ENCODE measurements at places on chromosomes 7 and 10. TPM values are rescaled to one million over a fixed set of nuclear protein-coding genes. Genes with fewer than 3 reads are reported as not detected.

TMEM209 gene
- total RNA-seq: 32.3 TPM

EBF3 gene
- 0.64 TPM for total RNA-seq

CNTNAP2 gene
- 0.03 TPM for total RNA-seq

AOC1 gene
- total RNA-seq: 0.15 TPM

ARHGEF35 gene
- total RNA-seq: 12.0 TPM

PRLHR gene
- not detected for total RNA-seq

TYSND1 gene
- total RNA-seq: 39.3 TPM

SYT15 gene
- 0.28 TPM for total RNA-seq

ZNHIT1 gene
- total RNA-seq: 69.7 TPM

GIMAP1 gene
- 0.05 TPM for total RNA-seq

LCOR gene
- 58.0 TPM for total RNA-seq

HSPA12A gene
- 7.7 TPM for total RNA-seq

VAX1 gene
- total RNA-seq: 4.6 TPM

AKR1C3 gene
- 0.62 TPM for total RNA-seq

ELN gene
- 0.26 TPM for total RNA-seq

- no peak overlapping the region for H3K27ac ChIP-seq
- DNase-seq: no peak
- no peaks in the 10 kb centered on the region for H3K36me3 ChIP-seq
- no peak overlapping the region for H3K4me3 ChIP-seq
- H3K27me3 ChIP-seq: no peaks in the 10 kb centered on the region
Measured at GRCh38 chr10:129865413-129865812, 98.7 kb downstream of the EBF3 start.

- no peaks in the 10 kb centered on the region for H3K36me3 ChIP-seq
- no peak overlapping the region for H3K4me3 ChIP-seq
- no peaks in the 10 kb centered on the region for H3K27me3 ChIP-seq
- H3K4me1 ChIP-seq: no peaks in the 10 kb centered on the region
Measured at GRCh38 chr10:24214762-24215161, 5.8 kb downstream of the KIAA1217 start.

GRCh38 chr10:63515002-63515763 lies 6.0 kb upstream of the REEP3 start:
- H3K27me3 ChIP-seq: no peaks in the 10 kb centered on the region
- peak overlapping the region; percentile 15 for H3K4me3 ChIP-seq
- H3K4me1 ChIP-seq: peaks cover 55% of the 10 kb centered on the region
- DNase-seq: no peak

DNA sequence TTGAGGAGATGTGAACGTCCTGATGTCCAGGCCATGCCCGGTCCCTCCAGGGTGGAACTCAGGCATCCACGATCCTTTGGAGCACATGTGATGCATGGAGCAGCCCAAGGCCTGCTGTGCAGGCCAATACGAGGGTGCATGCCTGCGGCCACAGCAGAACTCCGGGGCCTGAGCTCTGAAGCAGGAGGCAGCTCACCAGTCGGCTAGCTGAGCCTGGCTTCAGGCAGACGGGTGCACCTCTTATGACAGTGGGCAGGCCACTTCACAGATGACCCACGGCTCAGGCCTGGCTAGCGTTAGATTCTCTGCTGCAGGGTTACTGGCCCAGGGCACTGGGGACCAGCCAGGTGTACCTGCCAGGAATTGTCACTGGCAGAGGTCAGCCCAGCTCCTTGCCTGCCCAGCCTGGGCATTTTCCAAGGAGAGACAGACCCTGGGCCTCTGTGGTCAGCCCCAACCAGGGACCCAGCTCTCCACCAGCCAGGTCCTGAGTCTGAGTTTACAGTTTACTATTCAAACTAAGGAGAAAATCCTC lies 29.6 kb upstream of the INPP5A start:
- H3K27me3 ChIP-seq: no peaks in the 10 kb centered on the region
- H3K4me1 ChIP-seq: no peaks in the 10 kb centered on the region
- H3K27ac ChIP-seq: no peak overlapping the region

DNA sequence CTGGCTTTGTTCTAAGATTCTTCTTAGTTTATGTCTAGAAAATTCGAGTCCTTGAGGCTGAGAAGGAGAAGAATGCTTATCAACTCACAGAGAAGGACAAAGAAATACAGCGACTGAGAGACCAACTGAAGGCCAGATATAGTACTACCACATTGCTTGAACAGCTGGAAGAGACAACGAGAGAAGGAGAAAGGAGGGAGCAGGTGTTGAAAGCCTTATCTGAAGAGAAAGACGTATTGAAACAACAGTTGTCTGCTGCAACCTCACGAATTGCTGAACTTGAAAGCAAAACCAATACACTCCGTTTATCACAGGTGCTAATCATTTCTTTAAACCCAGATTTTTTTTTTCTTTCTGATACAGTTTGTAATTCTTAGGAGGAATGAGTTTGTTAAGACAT lies 6.7 kb downstream of the CEP55 start:
- no peaks in the 10 kb centered on the region for H3K27me3 ChIP-seq
- H3K4me3 ChIP-seq: no peak overlapping the region
- no peak for DNase-seq
- peaks cover 12% of the 10 kb centered on the region for H3K4me1 ChIP-seq
- H3K36me3 ChIP-seq: peaks cover 57% of the 10 kb centered on the region
- H3K27ac ChIP-seq: peak overlapping the region; percentile 36

DNA sequence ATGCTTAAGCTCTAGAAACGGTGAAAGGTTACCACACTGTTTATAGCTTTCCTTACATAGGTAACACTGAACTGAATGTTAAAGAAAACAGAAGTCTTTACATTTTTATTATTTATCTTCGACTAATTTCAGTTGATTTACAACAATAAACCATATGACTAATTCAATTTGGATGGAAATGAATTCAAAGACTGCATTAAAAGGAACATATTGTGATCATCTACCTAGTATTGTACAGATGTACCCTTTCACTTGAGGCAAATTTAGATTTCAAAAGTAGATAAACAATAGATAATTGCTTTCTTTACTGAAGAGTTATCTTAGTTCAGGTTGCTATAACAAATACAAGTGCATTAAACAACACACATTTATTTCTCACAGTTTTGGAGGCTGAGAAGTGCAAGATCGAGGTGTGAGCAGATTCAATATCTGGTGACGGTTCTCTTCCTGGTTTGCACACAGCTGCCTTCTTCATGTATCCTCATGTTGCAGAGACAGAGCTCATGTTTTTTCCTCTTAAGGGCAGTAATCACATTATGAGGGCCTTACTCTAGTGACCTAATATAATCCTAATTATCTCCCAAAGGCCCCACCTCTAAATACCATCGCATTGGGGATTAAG lies 15.0 kb upstream of the ARMC3 start:
- DNase-seq: no peak
- H3K27ac ChIP-seq: no peak overlapping the region
- no peaks in the 10 kb centered on the region for H3K27me3 ChIP-seq
- H3K4me1 ChIP-seq: no peaks in the 10 kb centered on the region
- no peak overlapping the region for H3K4me3 ChIP-seq

GRCh38 chr10:125795128-125795527 lies 19.5 kb upstream of the MMP21 start:
- DNase-seq: no peak
- no peaks in the 10 kb centered on the region for H3K4me1 ChIP-seq
- H3K36me3 ChIP-seq: peaks cover 5% of the 10 kb centered on the region

DNA sequence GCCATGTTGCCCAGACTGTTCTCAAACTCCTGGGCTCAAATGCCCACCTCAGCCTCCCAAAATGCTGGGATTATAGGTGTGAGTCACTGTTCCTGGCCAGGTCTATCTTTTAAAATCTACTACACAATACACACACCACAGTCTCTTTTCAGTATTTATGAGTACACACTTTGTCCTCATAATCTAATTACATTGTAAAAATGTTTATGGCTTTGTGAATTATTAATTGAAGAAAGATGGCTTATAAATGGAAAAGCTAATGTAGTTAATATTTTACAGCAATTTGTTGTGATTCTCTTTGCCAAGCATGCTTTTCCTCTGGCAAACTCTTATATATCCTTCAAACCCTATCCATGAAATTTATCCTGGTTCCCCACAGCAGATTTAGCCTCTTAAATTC lies 22.0 kb downstream of the LAMB4 start:
- no peaks in the 10 kb centered on the region for H3K36me3 ChIP-seq
- H3K27ac ChIP-seq: no peak overlapping the region
- DNase-seq: no peak
- no peaks in the 10 kb centered on the region for H3K4me1 ChIP-seq

GRCh38 chr7:139104091-139104450 lies 5.4 kb downstream of the ZC3HAV1 start:
- no peak overlapping the region for H3K4me3 ChIP-seq
- no peak for DNase-seq
- H3K4me1 ChIP-seq: peaks cover 29% of the 10 kb centered on the region
- H3K27ac ChIP-seq: peak overlapping the region; percentile 55
- H3K27me3 ChIP-seq: no peaks in the 10 kb centered on the region

- no peaks in the 10 kb centered on the region for H3K27me3 ChIP-seq
- H3K36me3 ChIP-seq: no peaks in the 10 kb centered on the region
- DNase-seq: no peak
- no peak overlapping the region for H3K4me3 ChIP-seq
- H3K27ac ChIP-seq: no peak overlapping the region
Measured at GRCh38 chr7:147415991-147416390, 1174.6 kb upstream of the C7orf33 start.

DNA sequence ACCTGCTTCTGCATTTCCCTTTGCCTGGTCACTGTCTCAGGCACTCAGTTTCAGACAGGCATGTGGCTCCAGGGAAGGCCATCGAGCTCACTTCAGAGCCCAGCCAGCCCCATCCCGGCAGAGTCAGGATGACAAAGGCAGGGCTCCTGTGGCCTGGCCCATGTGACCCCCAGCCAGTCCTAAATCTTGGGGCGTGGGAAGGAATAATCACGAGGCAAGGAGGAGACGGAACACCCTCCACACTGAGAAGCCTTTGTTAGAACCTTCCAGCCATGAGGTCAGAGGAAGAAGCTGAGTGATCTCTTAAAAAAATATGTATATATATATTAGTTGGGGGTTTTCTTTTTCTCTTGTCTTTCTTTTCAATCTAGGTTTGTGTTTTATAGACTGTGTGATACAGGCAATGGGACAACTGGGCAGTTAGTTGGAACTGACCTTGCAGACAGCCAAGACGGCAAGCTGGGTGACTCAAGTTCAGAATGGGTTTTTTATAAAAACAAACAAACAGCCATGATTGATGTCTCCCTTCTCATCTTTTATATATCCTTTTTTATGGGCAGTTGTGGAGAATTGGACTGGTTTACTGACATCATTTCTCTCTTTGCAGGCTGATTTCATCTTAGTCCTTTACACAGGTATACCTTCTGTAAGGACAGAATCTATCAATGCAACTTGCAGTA lies 60.8 kb downstream of the CHN2 start:
- DNase-seq: no peak
- no peaks in the 10 kb centered on the region for H3K4me1 ChIP-seq
- H3K27me3 ChIP-seq: peaks cover 5% of the 10 kb centered on the region
- no peaks in the 10 kb centered on the region for H3K36me3 ChIP-seq
- H3K27ac ChIP-seq: no peak overlapping the region
- H3K4me3 ChIP-seq: no peak overlapping the region

DNA sequence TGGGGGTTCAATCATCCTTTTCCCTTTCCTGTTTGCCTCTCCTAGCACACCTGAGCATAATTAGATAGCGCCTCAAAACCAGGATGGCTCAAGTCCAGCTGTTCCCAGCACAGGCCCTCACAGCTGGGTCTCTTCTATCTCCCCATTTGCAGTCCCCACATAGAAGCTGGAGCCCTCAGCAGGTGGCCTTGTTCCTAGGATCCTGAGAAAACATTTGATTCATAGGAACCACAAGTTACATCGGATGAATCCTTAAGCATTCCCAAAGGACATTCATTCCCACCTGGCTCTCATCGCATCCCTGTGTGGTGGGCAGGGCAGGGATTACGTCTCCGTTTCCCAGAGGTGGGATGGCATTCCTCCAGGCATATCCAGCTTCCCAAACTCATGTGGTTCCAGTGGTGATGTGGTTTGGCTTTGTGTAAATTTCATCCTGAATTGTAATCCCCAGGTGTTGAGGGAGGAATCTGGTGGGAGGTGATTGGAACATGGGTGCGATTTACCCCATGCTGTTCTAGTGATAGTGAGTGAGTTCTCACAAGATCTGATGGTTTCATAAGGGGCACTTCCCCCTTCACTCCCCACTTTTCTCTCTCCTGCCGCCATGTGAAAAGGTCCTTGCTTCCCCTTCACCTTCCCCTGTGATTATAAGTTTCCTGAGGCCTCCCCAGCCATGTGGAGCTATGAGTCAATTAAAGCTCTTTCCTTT lies 49.8 kb upstream of the LEP start:
- H3K4me3 ChIP-seq: no peak overlapping the region
- H3K27me3 ChIP-seq: peaks cover 6% of the 10 kb centered on the region
- H3K4me1 ChIP-seq: no peaks in the 10 kb centered on the region
- DNase-seq: no peak

- no peak overlapping the region for H3K4me3 ChIP-seq
- H3K27ac ChIP-seq: no peak overlapping the region
- no peaks in the 10 kb centered on the region for H3K27me3 ChIP-seq
- no peak for DNase-seq
- no peaks in the 10 kb centered on the region for H3K36me3 ChIP-seq
- H3K4me1 ChIP-seq: no peaks in the 10 kb centered on the region
Measured at GRCh38 chr10:24132741-24133140, 76.2 kb upstream of the KIAA1217 start.

- H3K4me1 ChIP-seq: no peaks in the 10 kb centered on the region
- H3K36me3 ChIP-seq: no peaks in the 10 kb centered on the region
- DNase-seq: no peak
- no peaks in the 10 kb centered on the region for H3K27me3 ChIP-seq
Measured at GRCh38 chr10:110259317-110259716, 45.4 kb downstream of the SMNDC1 start.

DNA sequence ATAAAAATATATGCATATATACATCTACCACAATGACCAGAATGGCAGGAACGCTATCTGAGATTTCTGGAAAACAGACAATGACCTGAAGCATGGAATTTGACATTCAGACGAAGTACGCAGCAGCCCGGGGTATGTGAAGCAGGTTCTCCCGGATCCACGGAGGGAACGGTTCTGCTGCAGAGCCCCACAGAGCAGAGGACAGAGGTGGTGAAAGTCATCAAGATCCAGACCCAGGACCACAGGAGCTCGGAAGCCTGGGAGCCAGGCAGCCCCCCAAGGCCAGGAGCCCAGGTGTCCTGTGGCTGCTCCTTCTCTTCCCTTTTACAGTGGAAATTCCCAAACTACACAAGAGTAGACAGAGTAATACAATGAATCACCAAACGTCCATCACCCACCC lies 42.1 kb upstream of the DNAAF5 start:
- H3K27ac ChIP-seq: no peak overlapping the region
- no peak for DNase-seq
- H3K4me3 ChIP-seq: no peak overlapping the region
- no peaks in the 10 kb centered on the region for H3K4me1 ChIP-seq
- no peaks in the 10 kb centered on the region for H3K27me3 ChIP-seq

- no peak for DNase-seq
- no peaks in the 10 kb centered on the region for H3K4me1 ChIP-seq
- H3K27ac ChIP-seq: no peak overlapping the region
- no peaks in the 10 kb centered on the region for H3K27me3 ChIP-seq
- H3K36me3 ChIP-seq: no peaks in the 10 kb centered on the region
- no peak overlapping the region for H3K4me3 ChIP-seq
Measured at GRCh38 chr10:1374511-1375345, 318.5 kb downstream of the WDR37 start.

- H3K4me1 ChIP-seq: no peaks in the 10 kb centered on the region
- no peaks in the 10 kb centered on the region for H3K27me3 ChIP-seq
- H3K4me3 ChIP-seq: no peak overlapping the region
- H3K27ac ChIP-seq: peak overlapping the region; percentile 4
- no peak for DNase-seq
Measured at GRCh38 chr7:16880554-16880953, 1.2 kb downstream of the AGR3 start.

- no peak overlapping the region for H3K27ac ChIP-seq
- no peaks in the 10 kb centered on the region for H3K36me3 ChIP-seq
- no peak overlapping the region for H3K4me3 ChIP-seq
- H3K27me3 ChIP-seq: peaks cover 4% of the 10 kb centered on the region
- DNase-seq: no peak
Measured at GRCh38 chr10:93150289-93150688, 76.6 kb downstream of the CYP26A1 start.

Data from Panc1 (cell line).